Activated CD8-positive, alpha-beta T cell treated with anti-CD3 and anti-CD28 coated beads, Interleukin-2, amount 10 ng/mL, durations not matched to agents 7 days and 5 days (primary cell): ENCODE measurements at places on chromosomes 11 and 22.

DNA sequence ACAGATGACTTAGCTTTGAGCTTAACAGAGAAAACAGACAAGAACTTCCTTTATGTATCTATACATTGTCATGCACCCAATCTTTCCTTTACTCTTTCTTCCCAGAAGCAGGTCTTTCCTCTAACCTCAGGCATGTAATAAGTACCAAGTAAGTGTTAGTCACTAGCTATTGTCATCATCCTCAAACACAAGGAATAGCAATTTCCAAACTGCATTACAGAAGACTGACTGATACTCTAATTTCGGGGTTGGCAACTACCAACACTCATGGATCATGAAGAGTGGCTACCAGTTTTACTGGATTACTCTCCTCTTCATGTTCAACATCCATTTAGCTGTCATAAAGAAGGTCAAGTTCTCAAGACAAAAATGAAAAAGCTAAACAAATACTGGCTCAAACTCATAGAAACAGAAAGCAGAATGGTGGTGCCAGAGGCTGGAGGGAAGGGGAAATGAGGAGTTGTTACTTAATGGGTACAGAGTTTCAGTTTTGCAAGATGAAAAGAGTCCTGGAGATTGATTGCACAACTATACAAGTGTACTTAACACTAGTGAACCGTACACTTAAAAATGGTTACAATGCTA is 111.6 kb downstream of the SIK3 start:
- no peak for DNase-seq

- no peak for DNase-seq
These were observed 15.0 kb downstream of the LRRC32 start for GRCh38 chr11:76655501-76656049.

DNA sequence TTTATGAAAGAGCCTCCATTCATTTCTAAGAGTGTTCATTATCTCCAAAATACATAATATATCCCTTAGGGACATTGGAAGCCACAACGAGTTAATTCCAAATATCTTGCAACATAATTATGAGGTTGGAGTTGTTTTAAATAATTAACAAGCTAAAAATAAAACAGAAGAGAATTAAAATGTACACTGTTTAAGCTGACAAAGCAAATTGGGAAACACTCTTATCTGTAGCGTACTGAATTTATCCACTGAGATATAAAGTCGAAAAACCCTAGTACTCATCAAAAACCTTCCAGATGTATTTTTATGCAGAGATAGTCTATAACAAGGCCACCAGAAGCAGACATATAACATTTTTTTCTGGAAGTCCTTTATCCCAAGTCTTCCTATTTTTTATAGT is 6.3 kb upstream of the OR5B2 start:
- no peak for DNase-seq

- DNase-seq = no peak
These were observed 40.2 kb upstream of the CFAP300 start for GRCh38 chr11:102006835-102007566.
